ENCODE measurements at places on chromosomes 6 and 20. TPM values are rescaled to one million over a fixed set of nuclear protein-coding genes. Genes with fewer than 3 reads are reported as not detected.
A peak's percentile ranks its signal among the peaks of the same experiment; 100 is the strongest.

OR14J1 gene
- total RNA-seq, result not detected

PSORS1C2 gene
- total RNA-seq, result not detected

THBD gene
- 8.6 TPM for total RNA-seq

PGC gene
- not detected for total RNA-seq

COL11A2 gene
- total RNA-seq, result 0.41 TPM

TCF15 gene
- total RNA-seq, result not detected

XRN2 gene
- 69.8 TPM for total RNA-seq

PERP gene
- 38.2 TPM for total RNA-seq

E2F1 gene
- total RNA-seq, result 1.7 TPM

PDE7B gene
- total RNA-seq, result 8.6 TPM

PROKR2 gene
- total RNA-seq, result not detected

GRCh38 chr6:25922301-25922700 is 8.2 kb downstream of the SLC17A2 start:
- no peak for DNase-seq
- H3K27ac ChIP-seq, result no peak overlapping the region
- H3K36me3 ChIP-seq, result no peaks in the 10 kb centered on the region

DNA sequence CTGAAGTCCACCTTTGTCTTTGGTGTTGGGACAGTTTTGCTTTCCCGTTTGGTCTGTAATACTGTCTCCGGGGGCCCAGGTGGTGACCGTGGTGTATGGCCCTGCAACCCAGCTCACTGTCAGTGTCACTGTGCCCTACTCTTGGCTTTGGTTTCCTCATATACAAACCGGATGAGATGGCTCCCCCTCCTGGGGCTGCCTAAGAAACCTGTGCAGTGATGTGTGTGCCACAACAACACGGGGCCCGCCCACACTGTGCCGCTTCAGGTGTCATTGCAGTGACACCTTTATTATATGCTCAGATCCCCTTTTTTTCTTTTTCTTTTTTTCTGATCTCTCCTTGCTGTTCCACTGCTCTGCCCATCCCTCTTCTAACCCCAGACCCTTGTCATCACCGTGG is 73.9 kb downstream of the RAMACL start:
- H3K4me3 ChIP-seq, result no peak overlapping the region
- no peak overlapping the region for H3K27ac ChIP-seq
- no peaks in the 10 kb centered on the region for H3K27me3 ChIP-seq

- H3K36me3 ChIP-seq, result no peaks in the 10 kb centered on the region
- no peak for DNase-seq
- H3K27ac ChIP-seq, result no peak overlapping the region
- H3K27me3 ChIP-seq, result no peaks in the 10 kb centered on the region
- no peak overlapping the region for H3K4me3 ChIP-seq
Observed at GRCh38 chr20:5674176-5674660, 76.0 kb upstream of the SHLD1 start.

DNA sequence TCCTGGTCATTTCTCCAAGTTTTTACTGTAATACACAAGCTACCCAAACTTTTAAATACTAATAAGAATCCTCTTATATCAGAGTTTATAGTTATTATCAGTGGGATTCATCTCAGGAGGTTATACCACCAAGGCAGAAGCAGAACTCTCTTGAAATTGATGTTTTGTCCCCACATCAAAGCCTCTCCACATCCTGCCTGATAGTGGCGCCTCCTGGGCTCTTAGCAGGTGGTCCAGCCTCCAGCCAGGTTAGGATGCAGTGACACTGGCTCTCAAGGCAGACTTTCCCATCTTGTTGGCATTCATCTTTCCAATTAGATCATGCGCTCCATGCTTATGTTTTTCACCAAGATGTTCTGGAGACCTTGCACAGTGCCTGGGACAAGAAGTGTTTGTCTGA is 81.8 kb upstream of the INSM1 start:
- H3K27ac ChIP-seq, result no peak overlapping the region
- no peak for DNase-seq
- no peaks in the 10 kb centered on the region for H3K36me3 ChIP-seq
- H3K4me3 ChIP-seq, result no peak overlapping the region

DNA sequence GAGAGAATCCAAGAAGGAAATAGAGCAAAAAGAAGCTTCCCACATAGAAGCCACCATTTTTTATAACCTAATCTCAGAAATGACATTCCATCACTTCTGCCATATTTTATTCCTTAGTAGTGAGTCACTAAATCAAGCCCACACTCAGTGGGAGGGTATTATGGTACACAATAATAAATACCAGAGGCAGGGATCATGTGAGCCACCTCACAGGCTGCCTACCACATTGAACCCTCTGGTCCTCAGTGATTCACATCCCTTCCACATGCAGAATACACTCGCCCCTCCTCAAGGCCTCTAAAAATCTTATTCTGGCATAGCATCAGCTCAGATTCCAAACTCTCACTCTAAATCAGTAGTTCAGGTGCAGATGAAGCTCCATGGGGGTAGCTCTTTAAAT is 49.4 kb downstream of the TMC2 start:
- H3K36me3 ChIP-seq, result no peaks in the 10 kb centered on the region
- H3K27ac ChIP-seq, result no peak overlapping the region
- H3K27me3 ChIP-seq, result no peaks in the 10 kb centered on the region
- no peaks in the 10 kb centered on the region for H3K4me1 ChIP-seq

DNA sequence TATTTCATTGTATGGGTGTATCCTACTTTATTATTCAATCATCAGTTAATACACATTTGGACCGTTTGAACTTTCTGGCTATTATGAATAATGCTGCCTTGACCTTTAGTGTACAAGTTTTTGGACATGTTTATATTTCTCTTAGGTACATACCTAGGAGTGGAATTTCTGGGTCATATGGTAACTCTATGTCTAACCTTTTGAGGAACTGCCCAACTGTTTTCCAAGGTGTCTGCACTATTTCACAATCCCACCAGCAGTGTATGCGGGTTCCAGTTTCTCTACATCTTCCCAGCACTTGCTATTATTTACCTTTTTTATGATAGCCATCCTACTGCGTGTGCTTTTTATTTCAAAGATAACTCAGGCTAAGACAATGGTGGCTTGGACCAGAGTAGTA is 14.3 kb upstream of the SLC13A3 start:
- DNase-seq, result no peak
- H3K4me3 ChIP-seq, result no peak overlapping the region
- no peaks in the 10 kb centered on the region for H3K36me3 ChIP-seq

DNA sequence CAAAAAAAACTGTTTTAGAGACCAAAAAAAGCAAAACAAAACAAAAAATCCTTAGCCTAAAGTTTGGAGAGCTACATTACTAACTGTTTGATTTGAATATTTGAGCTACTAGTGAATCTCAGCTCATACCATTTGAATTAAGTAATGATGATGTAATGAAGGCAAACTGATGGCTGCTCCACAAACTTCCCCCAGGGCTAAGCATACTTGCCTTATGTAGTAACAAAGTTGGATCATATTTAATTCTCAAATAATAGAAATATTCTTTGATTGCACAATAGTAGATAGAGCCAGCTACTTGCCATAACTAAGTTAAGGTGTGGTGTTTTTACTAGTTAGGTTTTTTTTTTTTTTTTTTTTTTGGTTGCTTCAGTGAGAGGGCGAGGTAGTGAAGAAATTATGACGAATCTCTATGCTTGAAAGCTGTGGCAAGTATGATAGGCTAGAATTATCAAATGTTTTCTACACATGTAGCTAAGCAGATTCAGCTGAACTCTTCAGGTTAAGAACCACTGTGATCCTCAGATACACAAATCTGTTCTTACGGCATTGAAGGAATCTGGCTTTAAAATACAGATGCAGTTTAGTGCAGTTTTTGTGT is 2.9 kb downstream of the RAB32 start:
- H3K27me3 ChIP-seq, result no peaks in the 10 kb centered on the region
- H3K27ac ChIP-seq, result peak overlapping the region; percentile 98
- peaks cover 25% of the 10 kb centered on the region for H3K4me1 ChIP-seq
- H3K4me3 ChIP-seq, result peak overlapping the region; percentile 92
- DNase-seq, result no peak
- H3K36me3 ChIP-seq, result no peaks in the 10 kb centered on the region

DNA sequence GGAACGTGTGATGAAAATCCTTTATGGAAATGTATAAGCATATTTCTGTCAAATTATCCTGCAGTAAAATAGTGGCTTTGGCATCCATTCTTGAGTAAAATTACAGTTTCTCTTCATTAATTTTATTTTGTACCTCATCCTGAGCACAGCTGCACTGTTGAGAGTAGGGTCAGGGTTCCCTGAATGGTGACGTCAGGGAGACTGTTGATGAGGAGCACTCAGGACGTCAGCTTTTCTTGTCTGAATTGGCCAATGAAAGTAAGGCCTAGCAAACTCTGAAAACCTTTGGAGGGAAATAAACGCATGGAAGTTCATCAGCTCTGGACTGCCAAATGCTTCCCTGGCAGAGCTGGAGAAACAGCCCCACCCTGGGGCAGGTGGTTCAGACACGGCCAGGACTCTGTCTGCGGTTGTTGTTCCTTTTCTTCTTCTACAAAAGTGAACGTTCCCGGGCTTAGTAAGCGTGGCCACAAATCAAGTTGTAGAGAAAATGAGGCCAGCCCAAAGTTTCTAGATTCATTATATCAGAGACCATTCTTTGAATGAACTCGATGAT is 179.7 kb upstream of the EXOC2 start:
- H3K27ac ChIP-seq, result no peak overlapping the region
- no peak for DNase-seq
- H3K36me3 ChIP-seq, result no peaks in the 10 kb centered on the region
- no peak overlapping the region for H3K4me3 ChIP-seq
- no peaks in the 10 kb centered on the region for H3K4me1 ChIP-seq

DNA sequence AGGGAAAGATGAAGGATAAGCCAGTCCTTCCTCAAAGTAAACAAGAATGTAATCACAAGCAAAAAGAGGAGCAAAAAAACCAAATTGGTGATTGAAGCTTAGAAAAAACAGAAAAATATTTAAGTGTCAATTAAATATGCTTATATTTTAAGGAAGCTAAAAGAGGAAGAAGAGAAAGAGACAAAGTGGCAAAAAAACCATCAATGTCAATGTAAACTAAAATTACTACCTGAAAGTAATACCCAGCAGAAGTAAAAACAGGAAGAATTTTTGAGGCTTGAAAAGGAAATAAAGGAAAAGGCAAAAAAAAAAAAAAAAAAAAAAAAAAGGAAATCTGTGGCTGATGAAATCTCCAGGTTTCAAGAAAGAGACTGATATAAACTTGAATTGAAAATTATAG is 36.2 kb upstream of the OGFRL1 start:
- no peaks in the 10 kb centered on the region for H3K36me3 ChIP-seq
- H3K27me3 ChIP-seq, result no peaks in the 10 kb centered on the region
- no peak for DNase-seq
- no peak overlapping the region for H3K27ac ChIP-seq
- no peaks in the 10 kb centered on the region for H3K4me1 ChIP-seq

DNA sequence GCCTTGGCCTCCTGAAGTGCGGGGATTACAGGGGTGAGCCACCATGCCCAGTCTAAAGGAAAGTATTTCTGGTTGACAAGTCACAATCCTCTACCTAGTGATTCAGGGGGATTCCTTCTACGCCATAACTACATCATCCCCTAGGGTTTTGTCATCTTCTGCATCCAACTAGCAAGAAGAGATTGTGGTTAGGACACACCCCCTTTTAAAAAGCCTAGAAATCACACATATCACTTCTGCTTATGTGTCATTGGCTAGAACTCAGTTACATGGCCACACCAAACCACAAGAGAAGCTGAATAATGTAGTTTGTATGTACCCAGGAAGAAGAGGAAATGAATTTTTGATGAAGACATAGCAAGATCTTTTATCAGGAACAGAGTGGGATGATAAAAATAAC is 14.7 kb upstream of the CHD6 start:
- no peaks in the 10 kb centered on the region for H3K4me1 ChIP-seq
- no peaks in the 10 kb centered on the region for H3K36me3 ChIP-seq
- H3K4me3 ChIP-seq, result no peak overlapping the region
- H3K27me3 ChIP-seq, result peaks cover 6% of the 10 kb centered on the region

- H3K4me3 ChIP-seq, result no peak overlapping the region
- H3K36me3 ChIP-seq, result no peaks in the 10 kb centered on the region
- no peak overlapping the region for H3K27ac ChIP-seq
- no peaks in the 10 kb centered on the region for H3K4me1 ChIP-seq
Observed at GRCh38 chr6:1176567-1176966, 135.3 kb upstream of the FOXQ1 start.

- DNase-seq, result no peak
- no peak overlapping the region for H3K27ac ChIP-seq
- peaks cover 15% of the 10 kb centered on the region for H3K4me1 ChIP-seq
- H3K4me3 ChIP-seq, result no peak overlapping the region
Observed at GRCh38 chr6:12245763-12246718, 44.1 kb upstream of the EDN1 start.

GRCh38 chr6:112109262-112109661 is 21.9 kb downstream of the FAM229B start:
- H3K36me3 ChIP-seq, result peaks cover 19% of the 10 kb centered on the region
- no peak overlapping the region for H3K4me3 ChIP-seq
- no peaks in the 10 kb centered on the region for H3K4me1 ChIP-seq
- H3K27me3 ChIP-seq, result no peaks in the 10 kb centered on the region
- peak; percentile 64 for DNase-seq

GRCh38 chr6:127969701-127970100 is 68.8 kb upstream of the THEMIS start:
- no peak overlapping the region for H3K27ac ChIP-seq
- no peak overlapping the region for H3K4me3 ChIP-seq
- H3K27me3 ChIP-seq, result no peaks in the 10 kb centered on the region
- H3K36me3 ChIP-seq, result no peaks in the 10 kb centered on the region

DNA sequence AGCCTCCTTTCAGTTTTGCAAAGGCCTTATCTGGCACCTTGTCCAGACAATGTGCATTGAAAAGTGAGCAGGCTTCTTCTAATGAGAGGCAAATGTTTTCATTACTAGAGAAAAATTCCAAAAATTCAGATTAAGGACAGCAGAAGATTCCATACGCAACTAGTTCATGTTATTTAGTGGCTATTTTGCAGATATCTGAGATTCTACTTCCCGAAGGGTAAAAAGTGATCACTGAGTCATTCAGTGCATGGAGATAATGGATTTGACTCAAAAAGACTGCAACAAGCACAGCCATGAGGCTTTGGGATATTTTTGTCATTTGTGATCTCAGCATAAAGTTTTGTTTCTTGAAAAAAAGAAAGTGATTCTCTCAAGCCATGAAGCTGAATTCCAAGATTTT is 29.9 kb downstream of the METTL24 start:
- peak overlapping the region; percentile 87 for H3K27ac ChIP-seq
- H3K36me3 ChIP-seq, result no peaks in the 10 kb centered on the region
- no peak overlapping the region for H3K4me3 ChIP-seq

- H3K36me3 ChIP-seq, result no peaks in the 10 kb centered on the region
- peak overlapping the region; percentile 96 for H3K27ac ChIP-seq
- H3K4me1 ChIP-seq, result peaks cover 49% of the 10 kb centered on the region
- no peaks in the 10 kb centered on the region for H3K27me3 ChIP-seq
- peak; percentile 59 for DNase-seq
Observed at GRCh38 chr6:35717449-35718374, 19.1 kb upstream of the ARMC12 start.

DNA sequence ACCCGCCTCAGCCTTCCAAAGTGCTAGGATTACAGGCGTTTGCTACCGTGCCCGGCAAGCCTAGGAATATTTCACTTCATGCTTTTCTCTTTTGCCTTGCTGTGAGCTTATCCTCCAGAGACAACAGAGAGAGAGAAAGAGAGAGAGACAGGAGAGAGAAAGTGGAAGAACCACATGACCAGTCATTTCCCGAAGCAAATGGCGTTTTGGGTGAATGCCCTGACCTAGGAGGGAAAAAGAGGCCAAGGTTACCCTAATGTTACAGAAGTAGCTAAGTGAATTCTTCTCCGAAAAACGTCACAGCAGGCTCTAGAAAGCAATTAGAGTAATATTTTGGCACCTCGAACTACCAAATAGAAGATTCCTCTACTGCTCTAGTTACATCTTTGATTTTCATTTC is 9.1 kb downstream of the SGK1 start:
- no peak for DNase-seq
- no peaks in the 10 kb centered on the region for H3K36me3 ChIP-seq
- no peaks in the 10 kb centered on the region for H3K4me1 ChIP-seq
- no peak overlapping the region for H3K4me3 ChIP-seq
- no peak overlapping the region for H3K27ac ChIP-seq
- no peaks in the 10 kb centered on the region for H3K27me3 ChIP-seq

Measured in sigmoid colon (tissue), 7 donors.